ENCODE measurements at places on chromosomes 5 and 9.

DNA sequence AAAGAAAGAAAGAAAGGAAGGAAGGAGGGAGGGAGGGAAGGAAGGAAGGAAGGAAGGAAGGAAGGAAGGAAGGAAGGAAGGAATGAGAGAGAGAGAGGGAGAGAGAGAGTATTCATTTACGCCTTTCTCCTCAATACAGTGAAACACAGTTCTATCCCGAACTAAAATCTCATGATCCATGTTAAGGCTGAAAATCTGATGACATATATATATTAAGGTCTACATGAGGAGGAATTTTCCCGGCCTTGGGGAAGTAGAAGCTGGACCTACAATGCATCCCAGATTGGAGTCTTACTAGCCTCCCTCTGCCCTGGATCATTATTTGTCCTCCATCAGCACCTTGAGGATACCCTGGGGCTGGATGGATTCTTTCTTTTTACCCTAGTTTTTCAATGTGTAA, 95.1 kb upstream of the DAPK1 start:
- no peak for DNase-seq

DNA sequence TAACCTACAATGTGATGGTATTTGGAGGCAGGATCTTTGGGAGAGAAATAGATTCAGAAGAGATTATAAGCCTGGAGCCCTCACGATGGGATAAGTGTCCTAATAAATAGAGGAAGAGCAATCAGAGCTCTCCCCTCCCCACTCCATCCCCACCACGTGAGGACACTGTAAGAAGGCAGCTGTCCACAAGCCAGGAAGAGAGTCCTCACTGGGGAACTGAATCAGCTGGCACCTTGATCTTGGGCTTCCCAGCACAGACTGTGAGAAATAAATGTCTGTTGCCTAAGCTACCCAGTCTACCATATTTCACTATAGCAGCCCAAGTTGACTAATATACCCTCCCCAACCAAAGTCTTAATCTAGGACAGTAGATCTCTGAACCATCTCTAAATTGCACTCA, 118.1 kb downstream of the SUSD1 start:
- DNase-seq = no peak

GRCh38 chr5:73365301-73365853, 83.2 kb downstream of the FOXD1 start:
- peak; percentile 52 for DNase-seq

- DNase-seq = peak; percentile 76
Measured at GRCh38 chr9:95171001-95171400, 146.5 kb downstream of the FANCC start.

DNA sequence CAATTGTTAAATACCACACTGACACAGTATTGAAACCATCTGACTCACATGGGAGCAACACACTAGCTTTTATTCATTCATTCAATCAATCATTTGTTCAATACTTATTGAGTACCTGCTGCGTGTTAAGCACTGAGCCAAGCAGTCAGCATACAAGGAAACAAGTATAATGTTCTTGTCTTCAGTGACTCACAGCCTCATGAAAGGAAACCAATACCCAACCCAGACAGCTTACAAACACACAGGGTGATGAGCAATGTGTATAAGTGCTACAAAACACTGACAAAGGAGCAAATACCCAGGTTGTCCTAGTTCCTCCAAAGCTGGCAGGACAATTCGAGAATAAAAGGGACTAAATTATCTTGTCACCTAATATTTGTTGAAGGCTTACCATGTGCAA, 67.6 kb upstream of the RASEF start:
- DNase-seq = peak; percentile 59

DNA sequence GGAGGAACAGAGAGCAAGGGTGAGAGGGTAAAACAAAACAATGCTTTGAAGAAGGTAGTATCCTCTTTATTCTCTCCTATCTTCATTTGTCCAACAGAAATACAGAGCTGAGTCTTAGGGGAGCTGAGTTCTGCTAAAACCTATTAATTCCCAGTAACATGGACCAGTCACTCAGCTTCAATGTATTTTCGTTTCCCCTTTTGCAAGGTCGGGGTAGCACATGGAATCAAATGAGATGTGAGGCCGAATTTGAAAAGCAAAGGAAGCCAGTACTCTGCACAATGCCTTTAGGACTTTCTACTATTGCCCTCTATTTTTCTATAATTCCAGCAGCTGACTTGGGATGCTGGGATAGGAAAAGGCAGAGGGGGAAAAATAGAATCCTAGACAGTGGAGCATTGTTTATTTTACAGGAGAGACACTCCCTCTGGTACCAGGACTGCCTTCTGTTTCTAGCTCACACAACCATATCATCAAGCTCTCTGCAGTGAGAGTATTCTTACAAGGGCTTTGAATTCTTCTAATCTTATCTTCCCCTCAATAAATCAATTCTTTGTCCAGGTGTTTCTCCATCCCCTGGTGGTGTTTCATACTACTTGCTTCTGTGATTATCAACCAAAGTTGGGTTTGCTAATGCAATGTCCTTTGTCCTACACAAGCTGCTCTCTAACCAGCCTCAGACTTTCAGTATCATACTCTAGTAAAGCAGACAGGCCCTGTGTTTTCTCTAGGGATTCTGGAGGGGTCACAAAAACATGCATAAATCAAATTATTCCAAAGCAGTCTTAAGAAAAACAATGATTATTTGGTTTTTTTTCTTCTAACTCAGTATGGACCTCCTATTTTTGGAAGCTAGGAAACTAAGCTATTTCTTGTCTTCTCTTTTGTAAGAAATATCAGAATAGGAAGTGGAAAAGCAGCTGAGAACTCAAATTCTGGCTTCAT, 341.5 kb downstream of the OSTF1 start:
- DNase-seq = no peak

- no peak for DNase-seq
Measured at GRCh38 chr5:171275841-171276544, 33.1 kb upstream of the TLX3 start.

GRCh38 chr9:91771027-91771426, 179.0 kb downstream of the ROR2 start:
- peak; percentile 55 for DNase-seq

DNA sequence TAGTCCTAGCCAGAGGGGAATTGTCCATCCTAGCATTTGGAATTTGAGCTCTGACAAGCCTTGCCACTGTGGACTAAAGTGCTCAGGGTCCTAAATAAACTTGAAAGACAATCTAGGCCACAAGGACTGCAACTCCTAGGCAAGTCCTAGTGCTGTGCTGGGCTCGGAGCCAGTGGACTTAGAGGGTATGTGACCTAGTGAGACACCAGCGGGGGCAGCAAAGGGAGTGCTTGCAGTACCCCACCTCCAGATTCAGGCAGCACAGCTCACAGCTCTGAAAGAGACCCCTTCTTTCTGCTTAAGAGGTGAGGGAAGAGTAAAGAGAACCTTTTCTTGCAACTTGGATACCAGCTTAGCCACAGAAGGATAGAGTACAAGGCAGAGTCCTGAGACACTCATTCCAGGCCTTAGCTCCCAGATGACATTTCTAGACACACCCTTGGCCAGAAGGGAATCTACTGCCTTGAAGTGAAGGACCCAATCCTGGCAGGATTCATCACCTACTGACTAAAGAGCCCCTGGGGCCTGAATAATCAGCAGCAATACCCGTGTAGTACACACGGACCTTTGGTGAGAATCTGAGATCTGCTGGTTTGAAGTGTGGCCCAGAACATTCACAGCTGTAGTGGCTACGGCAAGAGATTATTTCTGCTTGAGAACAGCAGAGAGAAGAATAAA, 164.6 kb downstream of the CCDC171 start:
- DNase-seq = no peak
